Stimulated activated CD8-positive, alpha-beta memory T cell treated with anti-CD3 and anti-CD28 coated beads, Interleukin-2, amount 100 ng/mL, for 1 hour (primary cell): ENCODE measurements at places on chromosomes 1 and 21.

GRCh38 chr1:91124989-91125417 lies 103.2 kb upstream of the ZNF644 start:
- no peak for DNase-seq

DNA sequence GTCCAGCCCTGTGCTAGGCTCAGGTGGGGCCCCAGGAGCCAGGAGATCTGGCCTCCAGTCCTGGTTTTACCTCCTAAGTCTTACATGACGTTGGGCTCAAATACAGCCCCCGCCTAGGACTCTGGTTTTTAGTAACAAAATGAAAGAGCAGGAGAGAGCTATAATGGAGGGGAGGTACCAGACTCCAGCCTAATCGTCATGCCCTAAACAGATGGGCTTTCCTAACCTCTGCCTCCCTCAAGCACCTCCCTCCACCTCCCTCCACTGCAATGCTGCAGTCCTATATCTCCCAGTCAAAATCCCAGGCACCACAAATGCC lies 28.6 kb downstream of the TTC39A start:
- DNase-seq, result no peak

- DNase-seq, result no peak
These were observed 176.3 kb upstream of the VAMP3 start for GRCh38 chr1:7594714-7595295.

DNA sequence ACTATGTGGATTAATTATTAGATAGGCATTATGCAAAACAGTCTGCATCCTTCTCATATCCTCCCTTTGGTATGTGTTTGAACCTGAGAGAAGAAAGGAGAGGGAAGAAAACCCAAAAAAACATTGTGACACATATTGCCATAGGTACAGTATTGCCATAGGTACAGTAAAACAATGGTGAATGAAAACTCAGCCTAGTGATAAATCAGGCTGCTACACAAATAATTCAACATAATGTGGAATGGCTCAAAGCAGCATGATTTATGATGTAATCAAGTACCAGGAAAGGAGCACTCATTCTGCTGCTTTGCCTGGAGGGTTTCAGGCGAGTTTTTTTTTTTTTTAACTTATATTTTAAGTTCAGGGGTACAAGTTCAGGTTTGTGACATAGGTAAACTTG lies 213.9 kb upstream of the LYPLAL1 start:
- no peak for DNase-seq

- no peak for DNase-seq
These were observed 4.6 kb upstream of the TMEM51 start for GRCh38 chr1:15148941-15149340.

DNA sequence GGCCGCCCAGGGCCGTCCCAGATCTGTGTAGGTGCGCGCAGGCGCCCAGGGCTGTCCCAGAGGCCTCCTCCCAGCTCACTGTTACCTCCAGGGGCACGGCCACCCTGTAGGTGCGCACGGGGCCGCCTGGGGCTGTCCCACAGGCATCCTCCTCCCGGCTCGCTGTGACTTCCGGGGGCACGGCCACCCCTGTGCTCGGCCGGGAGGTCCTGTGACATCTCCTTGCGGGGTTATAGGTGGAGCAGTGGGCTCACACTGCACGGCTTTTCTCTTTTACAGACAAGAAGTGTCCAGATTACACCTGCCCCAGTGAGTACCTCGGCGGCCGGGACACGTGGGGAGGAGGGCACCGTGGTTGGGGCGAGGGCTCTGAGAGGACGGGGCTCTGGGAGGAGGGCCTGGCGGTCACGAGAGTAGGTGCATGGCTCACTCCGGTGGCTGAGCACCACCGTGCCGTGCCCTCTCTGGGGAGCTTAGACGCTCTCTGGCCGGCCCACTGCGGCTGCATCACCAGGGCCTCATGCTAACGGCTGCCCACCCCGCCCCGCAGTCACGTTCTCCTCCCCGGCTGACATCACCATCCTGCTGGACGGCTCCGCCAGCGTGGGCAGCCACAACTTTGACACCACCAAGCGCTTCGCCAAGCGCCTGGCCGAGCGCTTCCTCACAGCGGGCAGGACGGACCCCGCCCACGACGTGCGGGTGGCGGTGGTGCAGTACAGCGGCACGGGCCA lies 21.4 kb downstream of the COL6A1 start:
- no peak for DNase-seq

DNA sequence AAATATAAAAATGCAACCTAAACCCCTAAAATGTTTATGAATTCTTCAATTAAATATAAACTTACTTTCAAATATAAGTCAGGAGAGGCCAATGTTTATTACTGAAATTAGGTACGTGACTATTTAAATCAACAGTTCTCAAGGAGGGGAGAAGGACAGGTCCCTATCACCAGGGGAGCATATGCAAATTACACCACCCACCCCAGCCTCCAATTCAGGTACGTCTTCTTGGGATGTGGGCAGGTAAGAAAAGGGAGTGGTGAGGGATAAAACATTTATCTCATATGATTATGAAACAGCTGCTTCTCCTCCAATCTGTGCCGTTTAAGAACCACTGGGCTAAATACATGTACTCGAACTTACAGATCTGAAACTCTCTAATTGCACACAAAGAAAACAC lies 3.4 kb downstream of the COP1 start:
- DNase-seq, result no peak

GRCh38 chr21:42755766-42756579 lies 102.6 kb downstream of the PDE9A start:
- no peak for DNase-seq

GRCh38 chr1:233113009-233113879 lies 162.8 kb downstream of the NTPCR start:
- no peak for DNase-seq

DNA sequence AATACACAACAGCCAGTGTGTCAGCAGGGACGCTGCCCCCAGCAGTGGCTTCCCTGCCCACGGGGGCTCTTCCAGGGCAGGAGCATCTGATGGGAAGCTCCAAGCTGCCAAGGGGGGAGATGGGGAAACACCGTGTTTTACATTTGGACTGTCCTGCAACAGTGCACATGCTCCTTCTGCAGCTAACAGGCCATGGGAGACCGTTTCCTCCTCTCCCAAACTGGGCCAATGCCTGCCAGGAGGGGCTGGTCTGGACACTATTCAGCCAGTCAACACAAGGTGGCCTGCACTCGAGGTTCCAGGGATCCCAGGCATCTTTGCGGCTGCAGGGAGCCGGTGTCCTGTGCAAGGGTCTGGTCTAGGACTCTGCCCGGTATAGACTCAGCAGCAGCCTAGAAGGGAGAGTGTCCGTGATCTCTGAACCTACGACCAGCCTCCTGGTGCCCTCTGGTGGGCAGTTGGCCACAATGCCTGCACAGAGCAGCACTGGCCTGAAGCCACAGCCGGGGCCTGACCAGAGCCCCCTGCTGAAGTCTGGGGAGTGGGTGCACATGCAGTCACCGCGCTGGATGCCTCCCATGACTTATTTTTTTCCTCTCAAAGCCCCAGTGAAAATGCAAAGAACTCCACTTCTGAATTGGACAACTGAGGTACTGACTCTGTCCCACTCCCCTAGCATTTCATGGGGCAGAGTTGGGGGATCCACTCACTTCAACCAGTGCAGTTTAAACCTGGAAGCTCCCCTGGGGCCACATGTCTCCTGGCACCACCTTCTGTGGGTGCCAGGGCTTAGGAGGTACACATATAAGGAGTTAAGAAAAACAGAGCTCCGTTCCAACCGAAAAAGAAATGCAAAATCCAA lies 33.3 kb downstream of the RCC2 start:
- no peak for DNase-seq

- no peak for DNase-seq
These were observed 42.8 kb downstream of the CNN3 start for GRCh38 chr1:94884106-94884505.

DNA sequence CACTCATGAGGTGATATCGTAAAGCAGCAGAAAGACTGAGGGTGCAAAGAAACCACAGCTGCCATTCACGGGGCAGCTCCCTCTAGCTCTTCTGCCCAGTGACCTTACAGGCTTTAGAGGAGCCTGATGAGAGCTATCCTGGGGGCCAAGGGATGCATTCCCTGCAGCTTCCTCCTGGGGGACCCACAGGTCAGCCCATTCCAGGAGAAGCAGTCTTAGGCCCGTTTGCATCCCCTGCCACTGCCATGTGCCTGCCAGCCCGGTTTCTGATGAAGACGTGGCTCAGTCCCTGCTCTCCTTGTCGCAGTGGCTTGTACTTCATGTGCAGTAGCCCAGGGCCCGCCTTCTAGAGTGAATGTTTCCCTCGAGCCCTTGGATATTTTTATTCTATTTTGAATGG lies 22.8 kb downstream of the ATP5PO start:
- DNase-seq, result no peak

DNA sequence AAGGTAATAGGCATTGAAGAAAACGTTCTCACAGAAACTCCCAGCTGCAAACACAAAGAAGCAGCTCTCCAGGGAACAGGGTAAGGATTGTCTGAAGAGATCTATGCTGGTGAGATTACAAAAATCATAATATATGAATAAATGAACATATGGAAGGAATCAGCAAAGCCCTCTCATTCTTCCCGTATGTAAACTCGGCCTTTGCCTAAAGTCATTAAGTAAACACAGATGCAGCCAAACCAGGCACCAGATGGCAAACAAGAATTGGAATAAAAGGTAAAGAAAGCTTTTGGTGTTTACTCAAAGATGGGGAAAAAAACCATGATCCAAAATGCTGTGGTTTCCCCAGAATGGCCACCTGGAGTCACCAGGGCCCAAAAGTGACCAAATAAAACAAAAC lies 76.6 kb upstream of the HOOK1 start:
- no peak for DNase-seq

GRCh38 chr1:39394598-39394997 lies 96.8 kb upstream of the BMP8A start:
- no peak for DNase-seq

DNA sequence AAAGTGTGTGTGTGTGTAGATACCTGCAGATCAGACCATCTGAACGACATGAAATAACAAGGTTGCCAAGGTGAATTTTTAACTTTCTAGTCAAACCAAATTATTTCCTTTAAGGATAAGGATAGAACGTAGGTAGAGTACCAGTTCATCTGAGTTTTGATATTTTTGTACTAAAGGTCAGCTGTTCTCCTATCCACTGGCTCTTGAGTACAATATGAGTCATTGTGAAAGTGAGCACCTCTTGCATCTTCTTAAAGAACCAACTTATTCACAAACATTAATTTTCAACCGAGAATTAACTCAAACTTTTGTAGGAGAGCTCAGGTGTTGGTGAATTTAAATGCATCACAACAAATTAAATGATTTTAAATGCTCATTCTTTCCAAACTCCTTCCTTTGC lies 71.5 kb downstream of the IFI44 start:
- no peak for DNase-seq

- no peak for DNase-seq
These were observed 16.7 kb upstream of the ATP1B1 start for GRCh38 chr1:169089776-169090175.

DNA sequence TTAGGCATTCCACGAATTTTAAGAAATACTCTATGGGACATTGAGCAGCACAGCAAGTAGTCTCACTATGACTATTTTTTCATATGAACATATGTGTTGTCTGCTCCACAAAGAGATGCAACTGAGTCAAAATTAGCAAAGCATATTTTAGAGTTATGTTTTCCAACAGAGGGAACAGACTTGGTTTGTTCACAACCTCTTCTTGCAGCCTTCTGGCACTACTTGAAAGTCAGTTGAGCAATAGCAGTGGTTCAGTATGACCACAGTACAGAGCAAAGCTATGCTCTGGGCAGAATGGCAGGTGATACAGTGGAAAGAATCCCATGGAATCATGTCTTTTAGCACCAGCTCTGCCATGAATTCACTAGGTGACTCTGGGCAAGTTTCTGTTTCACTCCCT lies 5.2 kb downstream of the CCN1 start:
- DNase-seq, result no peak

- no peak for DNase-seq
These were observed 283.8 kb downstream of the CACNA1E start for GRCh38 chr1:181767001-181767708.

- DNase-seq, result no peak
These were observed 100.4 kb upstream of the TMEM51 start for GRCh38 chr1:15053153-15053552.

- DNase-seq, result no peak
These were observed 589.4 kb upstream of the ADGRL4 start for GRCh38 chr1:79595931-79596330.

- no peak for DNase-seq
These were observed 2.9 kb downstream of the DENND2C start for GRCh38 chr1:114666954-114667353.

GRCh38 chr1:16351456-16351993 lies 755 bp downstream of the FBXO42 start:
- no peak for DNase-seq

DNA sequence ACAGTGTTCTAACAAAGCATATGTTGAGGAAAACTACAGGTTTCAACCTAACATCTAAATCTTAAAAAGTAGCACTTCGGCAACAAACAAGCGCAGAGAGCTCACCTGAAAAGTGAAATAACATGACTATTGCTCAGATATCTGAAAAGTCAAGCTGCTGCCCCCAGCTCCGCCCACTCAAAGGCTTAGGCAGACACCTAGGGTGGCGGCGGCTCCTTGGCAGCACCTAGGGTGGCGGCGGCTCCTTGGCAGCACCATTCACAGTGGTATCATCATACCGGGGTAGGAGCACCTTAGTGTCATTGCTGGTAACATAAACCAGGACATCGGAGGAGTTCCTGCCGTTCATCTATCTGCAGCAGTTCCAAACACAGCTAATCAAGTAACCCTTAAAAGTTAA lies 4.2 kb upstream of the S100A12 start:
- no peak for DNase-seq

- no peak for DNase-seq
These were observed 74.1 kb downstream of the XCL2 start for GRCh38 chr1:168469690-168470089.

- no peak for DNase-seq
These were observed 218.1 kb upstream of the L1TD1 start for GRCh38 chr1:61976566-61976965.

DNA sequence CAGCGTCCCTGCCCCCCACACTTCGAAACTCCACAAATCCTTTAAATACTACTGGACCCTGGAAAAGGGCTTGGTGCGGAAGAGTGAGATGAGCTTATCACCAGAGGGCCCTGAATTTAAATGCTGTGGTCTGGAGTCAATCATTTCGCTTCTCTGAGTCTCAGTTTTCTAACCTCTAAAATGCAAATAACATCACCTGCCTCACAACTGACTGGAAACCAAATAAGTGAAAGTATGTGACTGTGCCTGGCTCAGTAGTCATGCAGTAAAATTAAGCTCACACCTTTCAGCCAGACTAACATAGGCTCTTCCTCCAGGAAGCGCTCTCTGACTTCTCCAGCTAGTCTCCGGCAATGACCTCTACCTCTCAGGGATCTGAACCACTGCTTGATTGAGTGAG lies 4.2 kb downstream of the GJA4 start:
- DNase-seq, result no peak

GRCh38 chr1:35390600-35391494 lies 122.3 kb downstream of the ZMYM4 start:
- DNase-seq, result no peak
